ENCODE measurements at places on chromosomes 13 and 19.

DNA sequence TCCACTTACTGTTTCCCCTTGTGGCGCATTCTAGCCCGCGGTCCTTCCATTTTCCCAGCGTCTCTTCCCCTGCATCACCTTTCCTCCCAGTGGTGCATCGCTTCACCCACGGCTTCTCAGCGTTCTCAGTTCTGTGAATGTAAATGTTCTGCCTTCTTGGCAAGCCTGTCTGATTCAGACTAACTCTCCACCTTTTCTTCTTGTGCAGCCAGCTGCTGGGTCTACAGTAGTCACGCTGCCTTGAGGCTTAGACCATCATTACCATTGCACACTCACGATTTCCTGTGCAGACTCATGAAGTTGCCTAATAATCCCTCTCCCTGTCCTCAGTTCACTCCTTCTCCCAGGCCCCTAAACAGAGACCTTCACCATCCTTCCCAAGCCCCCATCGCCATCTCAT lies 75.0 kb downstream of the DHRS12 start:
- DNase-seq, result no peak

DNA sequence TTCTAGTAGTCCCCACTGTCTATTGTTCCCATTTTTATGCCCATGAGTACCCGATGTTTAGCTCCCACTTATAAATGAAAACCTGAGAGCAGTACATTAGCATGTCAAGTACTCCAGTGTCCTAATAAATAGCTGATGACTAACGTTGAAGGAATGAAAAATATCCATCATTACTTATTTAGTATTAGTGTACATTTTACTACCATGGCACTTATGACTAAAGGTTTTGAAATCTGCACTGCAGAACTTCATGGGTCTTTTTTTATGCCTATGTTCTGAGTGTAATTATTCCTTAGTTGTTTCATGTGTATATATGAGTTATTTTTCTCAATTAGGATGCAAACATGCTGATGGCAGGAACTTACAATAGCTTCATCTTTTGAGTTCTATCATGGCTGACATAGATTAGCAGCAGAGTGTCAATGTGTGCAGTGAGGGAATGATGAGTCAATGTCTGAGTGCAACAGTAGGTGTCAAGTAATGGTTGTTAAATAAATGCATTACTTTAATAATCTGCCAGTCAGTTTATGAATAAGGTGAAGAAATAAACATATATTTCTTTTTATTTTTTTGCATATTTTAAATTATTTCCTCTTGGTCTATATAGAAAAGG lies 188.4 kb downstream of the ITGBL1 start:
- no peak for DNase-seq

DNA sequence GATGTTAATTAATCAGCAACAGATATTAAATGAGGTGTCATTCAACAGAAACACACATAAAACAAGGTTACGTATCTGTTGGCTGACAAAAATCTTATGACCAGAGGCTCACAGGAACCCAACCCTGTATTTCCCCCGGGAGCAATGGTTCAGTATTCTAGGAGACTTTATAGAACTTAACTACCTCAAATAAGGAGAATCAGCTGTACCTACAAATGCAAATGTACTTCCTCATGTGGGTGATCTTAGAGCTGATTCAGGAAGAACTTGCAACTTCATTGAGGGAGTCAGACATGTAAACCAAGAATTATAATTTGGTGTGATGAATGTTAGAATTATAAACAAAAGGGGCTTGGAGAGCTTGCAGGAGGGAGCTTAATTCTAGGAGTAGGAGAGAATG lies 20.1 kb downstream of the FGF9 start:
- no peak for DNase-seq

DNA sequence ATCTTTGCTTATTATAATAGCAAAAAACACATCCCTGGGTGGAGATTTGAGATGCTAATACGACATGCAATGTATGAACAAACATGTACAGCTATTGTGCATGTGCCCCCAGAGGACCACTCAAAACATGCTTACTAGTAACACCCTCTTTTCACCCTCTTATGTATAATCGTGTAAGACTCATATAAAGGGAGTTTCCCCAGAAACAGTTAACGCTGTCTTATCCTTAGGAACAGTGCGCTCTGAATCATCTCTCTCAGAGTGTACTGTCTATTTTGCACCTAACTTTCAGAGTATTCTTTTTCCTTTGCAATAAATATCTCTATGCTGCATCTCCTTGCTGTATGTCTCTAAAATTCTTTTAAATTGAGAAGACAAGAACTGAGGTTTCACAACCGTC lies 2604.0 kb downstream of the PCDH9 start:
- DNase-seq, result no peak

DNA sequence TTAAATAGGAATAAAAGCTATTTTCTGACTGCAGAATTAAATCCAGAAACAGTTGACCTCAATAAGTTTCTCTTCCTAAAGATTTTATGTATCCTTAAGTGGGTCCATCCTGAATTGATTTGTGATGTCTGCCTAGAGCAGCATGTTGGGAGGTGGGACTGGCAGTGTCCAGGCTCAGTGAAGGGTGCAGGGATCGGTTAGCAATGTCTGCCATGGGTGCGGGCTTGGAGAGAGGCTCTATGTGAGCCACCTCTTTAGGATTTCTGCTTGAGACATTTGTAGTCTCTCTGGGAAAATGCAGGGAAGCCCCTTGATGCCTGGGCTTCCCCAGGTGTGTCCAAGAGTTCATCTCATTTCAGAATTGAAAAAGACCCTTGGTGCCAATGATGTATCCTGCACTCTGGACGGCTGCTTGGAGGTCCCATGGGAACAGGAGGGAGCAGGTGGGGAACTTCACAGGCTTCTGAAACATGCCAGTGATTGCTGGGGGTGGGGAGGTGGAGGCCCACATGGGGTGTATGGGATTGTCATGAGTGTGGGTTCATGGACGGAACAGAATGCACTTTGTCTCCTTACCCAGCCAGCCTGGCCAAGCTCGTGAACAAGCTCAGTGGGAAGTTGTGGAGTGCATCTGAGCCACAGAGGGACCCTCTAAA lies 6.2 kb upstream of the COLGALT1 start:
- DNase-seq, result no peak

GRCh38 chr19:51375504-51376221 lies 3.2 kb upstream of the NKG7 start:
- peak; percentile 73 for DNase-seq

GRCh38 chr13:113669755-113670341 lies 2.8 kb downstream of the GRK1 start:
- DNase-seq, result no peak

GRCh38 chr13:92989301-92989700 lies 237.3 kb upstream of the GPC6 start:
- DNase-seq, result no peak
